Cortex of kidney (tissue), 1 donor: ENCODE measurements at places on chromosomes 4 and X.

DNA sequence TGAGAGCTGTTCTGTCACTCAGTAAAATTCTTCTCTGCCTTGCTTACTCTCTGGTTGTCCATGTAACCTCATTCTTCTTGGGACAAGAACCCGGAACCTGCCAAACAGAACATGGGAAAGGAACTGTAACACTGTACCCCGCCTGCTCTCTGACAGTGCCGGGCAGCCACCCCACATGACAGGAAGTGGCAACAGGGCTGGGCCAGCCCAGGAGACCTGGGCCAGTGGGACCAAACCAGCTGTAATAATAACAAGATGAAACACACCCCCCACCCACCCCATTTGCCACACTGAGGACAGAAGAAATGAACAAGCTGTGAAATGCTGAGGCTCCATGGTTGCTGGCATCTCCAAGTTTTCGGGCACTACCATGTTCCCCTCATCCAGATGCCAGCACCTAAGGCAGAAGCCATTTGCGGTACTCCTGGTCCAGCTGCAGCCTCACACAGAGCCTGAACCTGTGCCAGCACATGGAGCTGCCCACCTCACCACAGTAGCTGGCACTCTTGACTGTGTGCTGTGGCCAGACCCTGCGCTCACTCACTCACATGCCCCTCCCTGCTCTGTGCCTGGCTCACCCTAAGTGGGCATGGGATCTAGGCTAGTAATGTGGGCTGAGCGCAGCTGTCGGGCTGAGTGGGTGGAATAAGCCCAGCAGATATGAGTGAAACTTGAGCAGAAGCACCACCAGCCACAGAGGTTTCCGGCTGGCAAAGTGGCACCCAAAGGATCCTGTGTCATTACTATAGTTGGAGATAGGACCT lies 126.2 kb upstream of the UGT8 start:
- DNase-seq: no peak

- no peak for DNase-seq
Observed at GRCh38 chr4:79078339-79078738, 139.1 kb upstream of the PAQR3 start.

DNA sequence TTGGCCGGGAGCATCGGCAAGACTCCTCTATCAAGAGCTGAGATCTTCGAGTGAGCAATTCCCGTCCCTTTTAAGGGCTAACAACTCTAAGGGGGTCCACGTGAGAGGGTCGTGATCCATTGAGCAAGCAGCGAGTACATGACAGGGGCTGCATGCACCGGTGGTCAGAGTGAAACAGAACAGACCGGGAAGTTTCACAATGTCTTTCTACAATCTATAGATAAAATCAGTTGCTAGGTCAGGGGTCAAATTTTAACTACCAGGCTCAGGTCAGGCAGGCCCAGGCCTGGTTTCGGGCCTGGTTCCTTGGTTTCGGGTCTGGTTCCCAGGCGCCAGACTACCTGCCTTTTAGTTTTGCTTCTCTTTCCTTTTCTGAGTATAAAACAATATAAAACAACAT lies 160.1 kb downstream of the PTCHD1 start:
- no peak for DNase-seq

DNA sequence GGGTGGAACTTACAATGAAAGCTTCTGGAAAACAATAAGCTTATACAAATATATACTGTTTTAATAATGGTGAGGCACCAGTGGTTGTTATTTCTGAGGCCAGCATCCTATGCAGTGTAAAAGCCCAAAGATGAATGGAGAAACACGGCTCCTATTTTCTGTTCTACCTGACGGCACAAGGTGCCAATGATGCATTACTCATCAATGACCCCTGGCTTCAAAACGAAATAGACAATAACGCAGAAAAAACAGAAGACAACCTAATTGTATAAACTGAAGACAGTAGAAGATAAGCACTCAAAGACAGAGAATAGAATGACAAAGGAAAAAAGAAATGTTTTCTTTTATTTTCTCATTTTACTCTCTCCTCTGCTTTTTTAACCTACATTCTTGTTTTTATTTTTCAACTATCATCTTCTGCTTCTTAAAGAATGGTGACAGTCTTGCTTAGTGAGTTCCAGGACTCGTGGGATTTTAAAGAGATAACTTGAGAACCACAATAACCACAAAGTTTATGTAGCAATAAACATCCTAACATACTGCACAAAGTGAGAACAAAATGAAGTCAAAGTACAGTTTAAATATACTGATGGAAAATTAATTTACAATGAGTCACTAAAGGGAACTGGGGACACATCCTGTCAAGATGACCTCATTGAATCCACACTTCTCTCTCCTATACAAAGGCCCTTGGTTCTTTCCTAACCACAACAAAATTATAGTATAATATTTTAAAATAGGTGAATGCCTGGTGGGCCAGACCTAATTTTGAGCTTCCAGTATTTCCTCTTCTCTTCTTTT lies 169.8 kb downstream of the BTC start:
- no peak for DNase-seq

DNA sequence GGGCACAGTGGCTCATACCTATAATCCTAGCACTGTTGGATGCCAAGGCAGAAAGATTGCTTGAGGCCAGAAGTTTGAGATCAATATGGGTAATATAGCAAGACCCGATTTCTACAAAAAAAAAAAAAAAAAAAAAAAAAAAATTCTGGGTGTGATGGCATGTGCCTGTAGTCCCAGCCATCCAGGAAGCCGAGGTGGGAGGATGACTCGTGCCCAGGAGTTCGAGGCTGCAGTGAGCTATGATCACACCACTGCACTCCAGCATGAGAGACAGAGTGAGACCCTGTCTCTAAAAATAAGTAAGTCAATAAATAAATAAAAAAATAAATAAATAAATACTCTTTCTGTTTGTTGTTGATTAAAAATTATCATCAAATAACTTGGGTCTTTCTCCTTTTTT lies 62.4 kb upstream of the BMPR1B start:
- no peak for DNase-seq

DNA sequence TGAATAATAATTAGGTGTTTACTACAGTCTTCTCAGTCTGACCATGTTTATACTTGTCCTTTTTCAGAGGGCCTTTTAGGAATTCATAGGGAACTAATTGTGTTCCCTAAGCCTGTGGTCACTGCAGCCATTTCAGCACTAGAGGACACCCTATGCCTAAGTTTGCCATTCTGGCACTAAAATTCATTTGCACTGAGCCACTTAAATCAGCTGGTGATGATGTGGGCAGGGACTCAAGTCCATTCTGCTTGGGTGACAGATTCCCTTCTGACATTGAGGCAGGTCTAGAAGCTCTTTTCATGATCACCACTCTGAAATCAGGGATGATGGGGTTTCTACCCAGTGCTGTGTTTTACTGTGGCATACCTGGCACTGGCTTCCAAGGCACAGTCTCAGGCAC lies 1178.9 kb upstream of the DIAPH2 start:
- DNase-seq: no peak

DNA sequence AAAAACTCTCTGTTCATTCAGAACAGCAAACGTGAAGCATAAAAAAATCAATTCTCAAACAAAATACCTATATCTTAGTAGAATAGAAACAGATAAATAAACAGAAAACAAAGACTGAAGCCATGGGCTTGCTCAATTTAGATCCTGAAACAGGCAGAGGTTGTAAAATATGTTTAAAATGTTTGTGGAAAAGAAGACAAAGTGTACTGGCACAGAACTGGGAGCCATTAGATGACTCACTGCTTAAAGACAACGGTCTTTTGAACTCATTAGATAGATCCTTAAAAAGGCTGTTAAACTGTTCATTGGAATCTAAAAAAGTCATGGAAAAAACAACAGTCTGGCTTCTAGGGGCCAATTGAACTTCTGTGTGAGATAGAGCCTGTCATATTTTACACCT lies 247.0 kb upstream of the NDST4 start:
- DNase-seq: no peak

DNA sequence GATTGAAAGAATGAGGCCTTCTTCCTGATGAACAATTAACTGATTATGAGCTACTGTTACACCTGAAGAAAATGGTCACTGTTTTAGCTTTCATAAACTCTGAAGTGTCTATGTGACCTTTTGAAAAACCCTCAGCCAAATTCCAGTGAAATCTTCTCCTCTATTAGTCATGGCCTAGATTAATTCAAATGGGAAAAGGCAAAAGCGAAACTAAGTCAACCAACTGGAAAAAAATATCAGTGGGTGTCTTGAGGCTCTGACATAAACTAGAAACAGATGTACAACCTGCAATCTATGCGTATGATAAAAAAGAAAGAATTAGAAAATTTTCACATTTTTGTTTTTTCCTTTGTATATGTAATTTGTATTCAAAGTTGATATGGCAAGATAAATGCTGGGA lies 169.4 kb upstream of the BANK1 start:
- no peak for DNase-seq

GRCh38 chr4:170089274-170089667 lies 485 bp downstream of the AADAT start:
- DNase-seq: no peak

- no peak for DNase-seq
Observed at GRCh38 chrX:10990418-10990817, 120.7 kb upstream of the HCCS start.

- no peak for DNase-seq
Observed at GRCh38 chr4:140695483-140695882, 60.7 kb downstream of the TBC1D9 start.

GRCh38 chr4:12487000-12487399 lies 997.1 kb downstream of the RAB28 start:
- DNase-seq: no peak

GRCh38 chr4:124589786-124590185 lies 122.7 kb downstream of the ANKRD50 start:
- DNase-seq: no peak

- no peak for DNase-seq
Observed at GRCh38 chr4:55578341-55579010, 13.6 kb downstream of the PDCL2 start.

DNA sequence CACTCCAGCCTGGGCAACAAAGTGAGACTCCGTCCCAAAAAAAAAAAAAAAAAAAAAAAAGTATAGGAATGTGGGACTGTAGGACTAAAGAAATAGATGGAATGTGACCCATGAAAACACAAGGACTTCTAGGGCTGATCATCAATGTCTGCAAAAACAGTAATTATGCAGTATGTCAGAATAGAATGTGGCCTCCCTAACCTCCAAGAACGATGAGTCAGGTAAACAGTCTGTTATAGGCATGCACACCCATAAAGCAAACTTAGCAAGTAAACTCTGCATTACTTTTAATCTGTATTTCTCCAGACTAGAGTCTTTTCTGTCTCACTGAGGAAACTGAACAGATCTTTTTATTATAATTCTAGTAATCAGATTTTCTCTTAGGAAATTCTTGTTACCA lies 233.4 kb downstream of the HNRNPD start:
- no peak for DNase-seq
